Stimulated activated CD8-positive, alpha-beta memory T cell treated with anti-CD3 and anti-CD28 coated beads, Interleukin-4, amount 100 ng/mL, for 1 hour (primary cell): ENCODE measurements at places on chromosomes 12 and 14.

- no peak for DNase-seq
Observed at GRCh38 chr14:93944348-93945069, 17.4 kb downstream of the FAM181A start.

- no peak for DNase-seq
Observed at GRCh38 chr14:73452341-73453186, 5.8 kb downstream of the NUMB start.

DNA sequence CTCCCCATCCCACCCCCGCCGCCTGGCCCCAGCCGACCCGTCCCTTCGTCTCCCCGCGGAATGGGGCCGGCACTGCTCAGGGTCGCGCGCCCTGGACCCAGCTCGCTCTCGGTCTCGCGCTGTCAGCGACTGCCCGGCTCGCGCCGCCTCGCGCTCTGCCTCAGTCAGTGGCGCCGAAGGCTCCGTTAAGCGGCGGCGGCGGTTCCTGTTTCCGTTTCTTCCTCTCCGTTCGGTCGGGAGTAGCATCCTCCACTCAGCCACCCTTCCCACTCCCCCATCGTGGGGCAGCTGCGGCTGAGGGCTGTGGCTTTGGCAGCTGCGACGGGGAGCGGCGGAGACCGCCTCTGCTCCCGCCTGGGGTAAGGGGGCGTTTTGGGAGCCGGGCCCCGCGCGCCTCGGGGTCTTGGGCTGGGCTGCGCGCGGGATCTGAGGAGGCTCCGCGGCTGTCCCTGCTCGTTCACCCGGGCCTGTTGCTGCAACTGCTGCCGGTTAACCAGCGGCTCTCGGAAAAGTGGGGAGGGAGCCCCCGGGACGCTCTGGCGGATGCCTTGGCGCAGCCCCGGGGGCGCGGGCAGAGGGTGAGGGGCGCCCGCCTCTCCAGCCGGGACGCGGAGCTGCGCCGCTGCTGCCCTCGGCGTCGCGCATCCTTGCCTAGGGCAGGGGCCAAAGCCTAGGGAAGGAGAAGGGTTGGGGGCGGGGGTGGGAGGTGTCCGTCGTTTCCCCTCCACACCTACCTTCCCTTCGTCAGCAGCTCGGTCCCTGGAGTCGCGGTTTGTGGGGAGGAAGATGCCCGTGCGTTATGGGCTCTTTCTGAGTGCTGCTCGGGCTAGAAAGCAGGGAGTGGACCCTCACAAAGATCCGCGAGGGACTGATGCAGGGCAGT, 567 bp downstream of the FUT8 start:
- DNase-seq: no peak

DNA sequence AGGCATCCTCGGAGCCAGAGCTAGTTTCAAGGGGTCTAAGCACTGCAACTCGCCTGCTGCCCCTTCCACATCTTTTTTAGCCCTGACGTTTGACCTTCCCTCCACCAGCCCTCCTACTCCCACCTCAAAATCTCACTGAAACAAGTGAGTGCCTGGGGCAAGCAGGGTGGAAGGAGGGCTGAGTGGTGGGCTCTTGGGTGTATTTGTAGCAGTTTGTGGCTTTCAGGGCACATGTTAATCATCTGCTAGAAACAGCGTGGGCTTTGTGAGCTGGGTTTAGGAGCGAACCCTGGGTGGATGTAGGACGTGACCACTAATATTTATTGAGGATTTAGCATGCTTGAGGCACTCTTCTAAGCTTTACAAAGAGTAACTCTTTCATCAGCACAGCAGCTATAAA, 390.3 kb downstream of the GRIN2B start:
- DNase-seq: no peak

- no peak for DNase-seq
Observed at GRCh38 chr12:47237751-47238211, 158.0 kb upstream of the AMIGO2 start.

GRCh38 chr12:67535176-67535575, 113.4 kb upstream of the DYRK2 start:
- no peak for DNase-seq

DNA sequence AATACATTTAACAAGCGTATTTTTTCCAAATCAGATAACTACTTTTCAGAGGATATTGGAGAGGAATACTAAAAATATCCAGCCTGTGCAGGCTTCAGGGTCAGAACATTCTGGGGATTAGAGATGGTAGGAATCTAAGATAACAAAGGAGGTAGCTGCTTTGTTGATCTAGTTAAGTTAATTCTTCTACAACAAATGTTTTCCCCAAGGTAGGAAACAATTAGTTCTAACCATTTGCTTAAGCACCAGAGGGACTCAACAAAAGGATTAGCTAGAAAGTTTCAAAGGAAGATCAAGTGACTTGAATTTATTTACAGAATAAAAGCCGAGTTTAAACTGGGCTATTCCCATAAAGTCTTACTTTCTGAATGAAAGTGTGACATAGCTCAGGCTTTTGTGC, 524.2 kb downstream of the TMTC2 start:
- DNase-seq: no peak

DNA sequence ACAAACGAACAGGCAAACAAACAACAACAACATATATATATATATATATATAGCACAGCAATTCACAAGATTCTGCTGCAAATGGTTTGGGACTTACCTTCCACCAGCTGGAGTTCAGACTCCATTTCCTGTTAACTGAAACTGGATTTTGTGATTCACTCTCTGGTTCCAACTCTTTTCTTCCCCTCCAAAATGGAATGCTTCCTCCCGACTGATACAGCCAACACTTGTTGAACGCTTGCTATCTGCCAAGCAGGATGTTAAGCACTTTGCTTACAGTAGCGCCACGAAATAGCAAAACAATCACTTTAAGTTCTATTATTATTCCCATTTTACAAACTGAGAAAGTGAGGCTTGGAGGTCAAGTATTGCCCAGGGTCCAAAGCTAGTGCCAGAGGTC, 116.0 kb upstream of the TMEM132C start:
- no peak for DNase-seq

- no peak for DNase-seq
Observed at GRCh38 chr12:124829008-124829707, 34.5 kb downstream of the SCARB1 start.

GRCh38 chr14:75864352-75864751, 117.4 kb downstream of the TGFB3 start:
- DNase-seq: no peak

DNA sequence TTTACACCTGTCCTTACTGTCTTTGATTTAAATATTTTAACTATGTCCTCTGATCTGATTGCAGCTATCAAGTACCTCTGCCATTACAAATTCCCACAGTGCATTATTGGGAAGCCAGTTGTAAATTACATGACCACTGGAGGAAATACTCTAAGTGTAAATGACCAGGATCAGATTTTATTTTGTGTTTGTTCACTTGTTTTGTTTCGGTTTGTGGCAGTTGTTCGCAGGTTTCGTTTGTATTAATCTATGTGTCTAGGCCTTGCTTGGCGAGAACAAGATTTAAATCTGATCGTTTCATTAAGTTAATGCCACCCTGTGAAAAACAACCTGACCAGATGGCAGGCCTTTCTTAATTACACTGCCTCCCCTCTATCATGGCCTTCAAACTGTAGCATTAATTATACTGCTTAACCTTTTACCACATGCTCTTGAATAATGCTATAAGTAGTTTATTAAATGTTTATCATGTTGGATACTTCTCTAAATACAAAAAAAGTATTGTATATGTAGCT, 990.1 kb downstream of the TMTC2 start:
- no peak for DNase-seq

GRCh38 chr12:108565976-108566375, 3.6 kb downstream of the ISCU start:
- DNase-seq: no peak

- DNase-seq: no peak
Observed at GRCh38 chr12:12392413-12392812, 35.5 kb downstream of the BORCS5 start.
